ENCODE measurements at places on chromosomes 13 and 19.

- no peak for DNase-seq
Measured at GRCh38 chr19:52635786-52636570, 2.2 kb downstream of the ZNF83 start.

GRCh38 chr19:55990831-55991230 is 4.3 kb downstream of the NLRP5 start:
- no peak for DNase-seq

DNA sequence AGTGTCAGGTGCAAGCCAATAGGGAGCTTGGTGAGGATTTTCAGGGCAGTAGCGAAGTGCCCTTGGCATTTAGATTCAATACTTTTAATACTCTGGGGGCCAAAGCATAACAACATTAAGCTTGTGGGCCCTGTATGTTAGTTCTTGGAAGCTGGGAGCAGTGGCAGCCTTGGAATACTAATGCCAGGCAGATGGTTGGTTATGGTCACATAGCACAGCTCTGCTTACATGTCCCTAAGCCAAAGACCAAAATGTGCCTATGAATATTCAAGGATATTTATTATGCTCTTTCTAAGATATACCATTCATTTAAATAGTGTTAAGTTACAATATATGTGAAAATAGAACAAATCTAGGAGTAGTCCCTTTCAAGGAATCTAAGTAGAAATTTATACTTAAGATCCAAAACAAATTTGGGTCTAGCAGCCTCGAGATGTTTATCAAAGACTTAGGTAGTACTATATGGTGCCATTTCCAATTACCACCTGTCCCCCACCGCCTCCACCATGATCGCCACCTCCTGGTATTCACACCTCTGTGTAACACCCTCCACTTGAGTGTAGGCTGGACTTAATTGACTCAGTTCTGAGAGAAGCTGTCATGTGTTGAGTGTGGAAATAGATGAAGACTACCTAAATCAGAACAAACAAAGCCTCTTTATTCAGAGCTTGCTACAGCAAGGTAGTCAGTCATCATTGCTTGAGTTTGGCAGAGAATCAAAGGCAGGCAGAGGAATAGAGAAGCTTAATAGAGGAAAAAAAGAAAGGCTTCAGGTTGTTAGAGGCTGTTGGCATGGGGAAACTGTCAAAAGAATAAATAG is 261.0 kb downstream of the GPC5 start:
- no peak for DNase-seq

DNA sequence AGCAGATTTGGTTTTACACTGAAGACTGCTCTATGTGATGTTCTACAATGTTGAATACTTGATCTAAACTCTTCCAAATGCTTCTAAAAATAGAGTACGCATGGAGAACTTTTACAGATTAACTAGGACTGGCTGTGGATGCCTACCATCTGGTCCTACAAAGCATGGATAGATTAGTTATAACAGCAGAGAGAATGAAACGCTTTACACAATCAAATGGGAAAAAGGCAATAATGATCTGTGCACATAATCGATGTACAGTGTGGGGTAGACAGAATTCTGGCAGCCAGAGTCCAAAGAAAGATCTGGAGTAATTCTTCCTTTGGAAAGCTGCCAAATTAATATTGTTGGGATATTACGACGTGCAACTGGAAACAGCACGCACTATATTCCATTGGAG is 1885.5 kb upstream of the PRR20A start:
- DNase-seq: no peak

DNA sequence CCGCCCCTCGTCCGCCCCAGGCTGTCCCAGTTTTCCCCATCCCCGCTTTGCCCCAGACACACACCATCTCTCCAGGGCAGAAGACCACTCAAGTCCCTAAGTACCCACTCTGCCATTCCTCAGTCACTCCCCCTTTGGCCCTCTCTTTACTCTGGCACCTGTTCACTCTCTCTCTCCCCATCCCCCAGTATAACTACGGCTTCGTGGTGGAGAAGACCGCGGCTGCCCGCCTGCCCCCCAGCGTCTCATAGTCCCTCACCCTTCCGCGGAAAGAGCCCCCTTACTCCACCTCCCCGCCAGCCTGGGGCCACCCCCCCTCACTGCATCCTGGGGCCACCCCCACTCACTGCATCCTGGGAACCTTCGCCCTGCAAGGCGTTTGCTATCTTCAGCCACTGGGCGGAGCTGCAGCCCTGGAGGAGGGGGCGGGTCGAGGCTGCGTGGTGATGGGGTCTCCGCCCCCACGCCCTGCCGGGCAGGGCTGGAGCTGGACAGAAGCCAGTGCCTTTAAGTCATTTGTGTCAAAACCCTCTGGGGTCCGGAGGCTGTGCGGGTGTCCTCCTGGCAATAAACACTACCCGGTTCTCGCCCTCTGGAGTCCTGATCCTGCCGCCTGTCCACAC is 5.0 kb downstream of the MVB12A start:
- no peak for DNase-seq

DNA sequence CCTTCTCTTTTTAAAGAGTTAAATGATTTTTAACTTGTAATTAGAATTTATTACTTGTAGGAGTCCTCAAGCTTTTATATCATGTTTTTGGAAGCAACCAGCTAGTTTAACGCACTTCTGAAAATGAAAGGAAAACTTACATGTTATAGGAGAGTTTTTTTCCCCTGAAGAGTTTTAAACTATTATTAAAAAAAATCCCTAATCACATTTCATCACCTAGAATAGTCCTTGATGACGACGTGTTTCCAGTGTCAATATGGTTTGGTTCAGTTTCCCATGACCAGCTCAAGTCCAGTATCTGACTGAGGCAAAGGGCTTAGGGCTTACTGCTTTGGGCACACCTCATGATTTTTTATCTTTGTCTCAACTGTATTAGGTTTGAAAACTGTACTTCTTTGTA is 36.0 kb downstream of the URI1 start:
- DNase-seq: no peak

DNA sequence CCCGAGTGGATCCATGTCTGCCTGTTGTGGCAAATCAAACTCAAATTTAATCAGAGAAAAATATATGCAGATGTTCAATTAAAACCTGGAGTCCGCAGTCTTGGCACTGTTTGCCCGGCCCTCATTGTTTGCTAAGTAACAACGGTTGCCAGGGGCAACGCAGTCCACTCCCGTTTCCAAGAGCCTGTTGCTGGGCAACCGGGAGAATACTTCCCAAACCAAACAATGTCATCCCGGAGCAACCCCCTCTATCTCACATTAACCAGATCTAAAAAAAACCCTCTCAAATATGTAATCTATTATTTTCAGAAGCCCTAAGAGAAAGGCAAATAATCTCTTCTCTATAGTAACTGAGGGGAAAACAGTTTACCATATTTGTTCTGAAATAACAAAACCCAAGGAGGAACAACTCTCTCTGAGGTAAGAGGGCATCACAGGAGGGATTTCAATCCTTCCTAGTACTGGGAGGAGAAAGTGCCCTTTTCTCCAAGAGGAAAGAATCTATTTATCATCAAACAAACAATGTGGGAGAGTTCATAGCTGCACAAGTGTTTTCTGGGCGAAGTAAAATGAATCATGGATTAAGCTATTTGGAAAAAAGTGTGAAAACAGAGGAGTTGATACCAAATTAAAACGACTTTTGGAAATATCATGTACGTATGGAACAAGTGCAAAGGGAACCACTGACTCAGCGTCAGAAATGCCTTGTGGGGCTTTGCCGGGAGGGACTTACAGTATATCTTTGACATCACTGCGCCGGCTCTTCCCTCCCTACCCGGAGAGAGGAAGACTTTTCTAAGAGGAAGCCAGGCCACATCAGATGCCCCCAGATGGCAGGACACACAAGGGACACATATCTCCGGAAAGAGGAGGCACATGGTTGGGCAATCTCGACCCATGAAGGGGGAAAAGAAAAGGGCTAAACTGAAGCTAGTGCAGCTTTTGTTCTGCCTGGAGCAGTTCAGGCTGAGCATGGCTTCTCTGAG is 43.3 kb downstream of the RFX2 start:
- DNase-seq: no peak

DNA sequence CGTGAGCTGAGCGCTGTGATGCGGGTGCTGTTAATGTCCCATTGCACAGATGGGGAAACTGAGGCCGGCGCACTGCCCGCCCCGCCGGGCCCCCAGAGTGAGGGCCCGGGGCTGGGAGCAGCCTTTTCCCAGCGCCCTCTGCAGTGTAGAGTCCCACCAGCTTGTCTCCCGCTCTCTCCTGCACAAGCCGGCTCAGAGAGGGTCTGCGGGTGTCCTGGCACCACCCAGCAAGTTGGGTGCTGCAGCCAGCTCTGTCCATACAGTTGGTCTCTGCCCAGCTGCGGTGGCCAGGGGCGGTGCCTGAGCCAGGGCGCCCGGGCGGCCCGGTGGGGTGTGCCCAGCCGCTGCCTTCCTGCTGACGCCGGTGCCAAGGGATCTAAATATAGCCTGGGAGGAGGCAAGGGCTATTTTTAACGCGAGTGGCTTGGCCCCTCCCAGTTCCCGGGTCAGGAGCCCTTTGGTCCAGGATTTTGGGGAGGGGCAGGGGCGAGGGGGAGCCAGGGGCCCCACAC is 19.3 kb downstream of the GADD45B start:
- no peak for DNase-seq

GRCh38 chr13:33800646-33801186 is 17.2 kb upstream of the RFC3 start:
- no peak for DNase-seq

All from stimulated activated CD4-positive, alpha-beta T cell treated with anti-CD3 and anti-CD28 coated beads, Interleukin-1b, Interleukin-23, amount 100 ng/mL, for 1 hour (primary cell).